AG04450 (cell line): ENCODE measurements at places on chromosomes 11 and 22. TPM values are rescaled to one million over a fixed set of nuclear protein-coding genes. Genes with fewer than 3 reads are reported as not detected.

Gene CD3D
- not detected in 2 replicates for polyA plus RNA-seq

DNA sequence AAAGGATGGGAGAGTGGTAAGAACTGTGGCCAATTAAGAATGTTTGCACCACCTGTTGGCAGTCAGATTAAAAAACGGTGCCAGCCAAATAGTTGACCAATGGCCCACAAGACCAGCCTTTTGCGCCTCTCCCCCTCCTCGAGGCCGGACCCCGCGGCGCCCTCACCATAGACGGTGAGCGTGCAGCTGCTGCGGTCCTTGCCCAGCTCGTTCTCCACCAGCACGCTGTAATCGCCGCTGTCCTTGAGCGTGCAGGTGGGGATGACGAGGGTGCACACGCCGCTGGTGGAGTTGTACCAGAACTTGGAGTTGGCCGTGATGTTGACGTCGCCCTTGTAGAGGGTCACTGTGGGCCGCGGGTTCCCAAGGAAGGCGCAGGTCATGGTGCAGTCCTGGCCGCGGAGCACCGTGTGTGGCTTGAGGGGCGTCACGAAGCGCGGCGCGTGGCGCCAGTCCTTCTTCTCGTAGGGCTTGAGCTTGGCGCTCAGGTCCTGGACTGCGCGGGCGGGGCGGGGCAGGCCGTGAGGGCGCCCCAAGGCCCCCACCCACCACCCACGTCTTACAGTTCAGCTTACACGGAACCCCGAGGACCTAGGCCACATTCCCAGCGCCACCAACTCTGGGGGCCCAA is 7.2 kb downstream of the TMEM86A start:
- DNase-seq: no peak

Gene PATE2
- not detected in 2 replicates for polyA plus RNA-seq

- no peak for DNase-seq
Observed at GRCh38 chr11:125224391-125225021, 60.0 kb downstream of the PKNOX2 start.

Gene SCUBE2
- 0.91 and 1.3 TPM in 2 replicates for polyA plus RNA-seq
